ENCODE measurements at places on chromosomes 5 and 9.

DNA sequence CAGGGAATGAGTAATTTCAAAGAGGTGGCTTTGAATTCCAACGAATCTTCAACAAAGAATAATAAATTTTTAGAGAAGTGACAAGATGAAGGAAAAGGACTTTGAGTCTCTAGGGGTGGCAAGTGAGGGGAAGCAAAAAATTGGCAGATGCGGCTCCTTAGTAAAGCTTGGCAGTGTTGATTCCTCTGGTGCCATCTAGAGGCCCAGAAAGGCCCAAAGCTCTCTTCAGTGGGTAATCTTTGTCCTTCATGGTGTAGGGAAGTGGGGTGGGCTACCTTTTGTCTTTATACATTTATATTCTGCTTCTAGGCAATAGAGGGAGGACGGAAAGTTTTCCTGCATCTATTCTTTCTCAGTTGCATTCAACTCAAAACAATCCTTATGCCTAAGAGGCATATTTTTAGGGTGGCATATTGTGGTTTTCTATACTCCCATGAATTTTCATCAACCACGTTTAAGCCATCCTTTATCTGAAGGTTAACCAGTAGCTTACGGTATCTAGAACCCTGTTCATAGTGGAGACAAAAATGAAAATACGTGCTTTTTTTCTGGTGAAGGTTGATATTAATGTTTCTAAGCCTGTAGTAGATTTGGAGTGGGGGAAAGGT, 17.5 kb upstream of the ROPN1L start:
- DNase-seq: no peak

DNA sequence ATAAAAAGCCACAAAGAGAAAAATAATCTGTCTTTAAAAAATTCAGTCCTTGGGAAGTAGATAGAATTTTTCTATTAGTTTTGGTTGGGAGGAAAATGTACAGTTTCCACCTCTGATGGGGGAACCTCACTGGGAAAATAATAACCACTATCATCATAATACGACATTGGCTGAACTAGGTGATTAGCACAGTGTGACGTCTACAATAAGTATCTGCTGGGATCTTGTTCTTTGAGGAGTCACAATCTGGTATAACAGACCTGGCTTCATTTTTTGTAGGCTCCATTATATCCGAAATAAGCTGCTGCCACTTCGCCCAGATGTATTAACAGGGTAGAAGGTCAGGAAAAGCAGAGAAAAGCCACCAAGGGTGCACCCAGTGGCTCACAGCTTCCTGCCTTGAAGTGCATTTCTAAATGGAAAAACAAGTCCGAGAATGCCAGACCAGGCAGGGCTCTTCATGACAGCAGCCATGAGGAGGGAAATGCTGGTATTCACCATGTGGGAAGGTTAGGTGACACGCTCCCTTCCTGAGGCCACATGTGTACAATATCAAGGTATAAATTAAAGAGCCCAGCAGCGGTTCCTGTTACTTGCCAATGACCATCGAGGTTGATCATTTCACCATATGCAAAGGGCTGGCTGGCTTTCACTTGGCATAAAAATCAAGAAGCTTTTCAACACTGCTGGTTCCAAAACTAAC, 152.8 kb downstream of the PRELID2 start:
- DNase-seq: no peak

DNA sequence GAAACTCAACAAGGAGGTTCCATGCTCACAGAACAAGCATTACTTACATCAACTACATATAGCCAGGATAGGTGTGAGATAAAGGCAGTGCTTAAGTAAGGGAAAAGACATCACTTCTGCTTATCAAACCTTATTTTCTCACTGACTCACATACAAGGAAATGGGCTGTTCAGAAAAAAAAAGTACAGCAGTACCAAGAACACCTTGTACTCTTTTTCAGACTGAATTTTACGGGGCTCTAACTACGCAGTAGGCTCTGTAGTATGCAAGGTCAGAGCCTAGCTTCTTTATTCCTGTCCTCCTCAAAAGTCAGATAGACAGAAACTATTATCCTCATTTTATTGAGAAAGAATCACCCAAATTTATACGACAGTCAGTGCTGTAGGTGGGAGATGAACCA, 5.8 kb downstream of the PSMB7 start:
- DNase-seq: no peak

DNA sequence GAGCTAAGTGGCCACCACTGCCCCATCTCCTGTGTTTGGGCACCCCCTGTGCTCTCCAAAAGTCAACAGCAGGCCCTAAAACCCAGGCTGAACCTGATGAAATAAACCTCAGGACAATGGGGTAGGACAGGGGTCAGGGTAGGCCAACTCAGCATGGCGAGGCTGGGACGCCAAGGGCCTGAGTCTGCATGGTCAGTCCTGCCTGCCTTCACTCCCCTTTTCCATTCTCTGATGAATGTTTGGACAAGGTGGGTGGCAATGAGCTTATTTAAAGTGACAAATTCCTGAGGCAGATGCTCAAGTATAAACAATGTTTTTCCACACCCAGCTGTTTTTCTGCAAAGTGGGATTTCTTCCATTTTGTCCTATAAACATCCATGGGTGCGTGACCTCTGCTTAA, 47.2 kb upstream of the CXCL14 start:
- no peak for DNase-seq

DNA sequence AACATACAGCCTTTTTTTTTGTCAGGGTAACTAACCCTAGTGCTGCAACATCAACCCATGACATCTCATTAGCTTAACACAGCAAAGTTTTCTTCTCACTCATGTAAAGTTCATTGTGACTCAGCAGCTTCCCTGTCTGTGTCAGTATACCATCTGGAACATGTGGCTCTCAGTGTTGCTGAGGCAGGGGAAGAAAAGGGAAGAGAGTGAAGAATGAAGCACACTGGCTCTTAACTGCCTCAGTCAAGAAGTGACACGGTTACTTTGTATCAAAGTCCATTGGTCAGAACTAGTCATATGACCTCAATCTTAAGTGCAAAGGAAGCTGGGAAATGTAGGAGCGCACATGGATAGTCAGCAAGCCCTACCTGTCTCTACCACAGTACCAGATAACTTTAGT, 185.0 kb upstream of the ELL2 start:
- DNase-seq: no peak

GRCh38 chr5:476814-477175, 33.8 kb downstream of the EXOC3 start:
- no peak for DNase-seq

DNA sequence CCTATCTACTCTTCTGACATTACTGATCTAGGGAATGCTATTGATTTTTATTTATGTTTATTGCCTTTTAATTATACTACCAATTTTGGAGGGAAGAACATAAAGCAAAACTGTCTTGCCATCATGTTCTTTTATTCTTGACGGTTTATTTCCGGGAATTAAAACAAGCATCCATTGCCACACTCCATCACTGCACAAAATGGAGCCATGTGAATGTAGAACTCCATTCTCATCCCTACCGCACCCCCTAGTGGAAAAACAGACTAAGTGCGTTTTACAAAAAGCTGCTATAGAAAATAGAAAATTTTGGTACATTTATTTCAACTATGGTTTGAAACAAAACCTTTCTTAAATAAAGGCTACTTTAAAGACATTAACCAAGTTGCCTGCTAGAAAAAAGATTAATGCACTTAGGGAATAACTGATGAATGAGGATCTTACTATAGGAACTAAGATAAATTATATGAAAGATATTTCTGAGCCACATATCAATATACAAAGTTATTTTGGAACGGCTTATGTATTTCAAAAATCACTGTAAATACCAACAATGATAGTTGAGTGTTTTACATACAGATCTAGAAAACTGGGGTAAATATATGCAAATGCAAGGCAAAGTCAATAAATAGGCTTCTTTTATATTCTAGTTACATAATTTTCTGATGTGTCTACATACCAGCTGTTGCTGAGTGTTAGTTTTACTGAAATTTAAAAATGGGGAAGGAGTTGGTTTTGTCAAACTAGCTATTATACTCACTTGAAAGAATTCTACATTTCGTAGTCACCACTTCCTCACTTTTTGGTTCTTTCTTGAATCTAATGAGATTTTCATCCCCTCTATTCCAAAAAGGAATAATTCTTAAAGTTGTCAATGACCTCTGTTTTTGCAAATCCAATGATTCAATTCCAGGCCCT, 26.5 kb downstream of the OXCT1 start:
- DNase-seq: no peak

Data from activated CD8-positive, alpha-beta memory T cell treated with anti-CD3 and anti-CD28 coated beads for 1 hour (primary cell).